Heart left ventricle (tissue), 16 donors: ENCODE measurements at places on chromosomes 3 and 15. TPM values are rescaled to one million over a fixed set of nuclear protein-coding genes. Genes with fewer than 3 reads are reported as not detected.

ITIH1 gene
- 0.21 TPM for total RNA-seq

WDR93 gene
- not detected for total RNA-seq

TMEM207 gene
- total RNA-seq: not detected

GASK1A gene
- 2.5 TPM for total RNA-seq

ALPK3 gene
- total RNA-seq: 183 TPM

GABRB3 gene
- total RNA-seq: 4.4 TPM

PRSS50 gene
- total RNA-seq: 0.52 TPM

FAM227B gene
- total RNA-seq: 14.4 TPM

FBXO40 gene
- 104 TPM for total RNA-seq
